ENCODE measurements at places on chromosomes 4 and X.

DNA sequence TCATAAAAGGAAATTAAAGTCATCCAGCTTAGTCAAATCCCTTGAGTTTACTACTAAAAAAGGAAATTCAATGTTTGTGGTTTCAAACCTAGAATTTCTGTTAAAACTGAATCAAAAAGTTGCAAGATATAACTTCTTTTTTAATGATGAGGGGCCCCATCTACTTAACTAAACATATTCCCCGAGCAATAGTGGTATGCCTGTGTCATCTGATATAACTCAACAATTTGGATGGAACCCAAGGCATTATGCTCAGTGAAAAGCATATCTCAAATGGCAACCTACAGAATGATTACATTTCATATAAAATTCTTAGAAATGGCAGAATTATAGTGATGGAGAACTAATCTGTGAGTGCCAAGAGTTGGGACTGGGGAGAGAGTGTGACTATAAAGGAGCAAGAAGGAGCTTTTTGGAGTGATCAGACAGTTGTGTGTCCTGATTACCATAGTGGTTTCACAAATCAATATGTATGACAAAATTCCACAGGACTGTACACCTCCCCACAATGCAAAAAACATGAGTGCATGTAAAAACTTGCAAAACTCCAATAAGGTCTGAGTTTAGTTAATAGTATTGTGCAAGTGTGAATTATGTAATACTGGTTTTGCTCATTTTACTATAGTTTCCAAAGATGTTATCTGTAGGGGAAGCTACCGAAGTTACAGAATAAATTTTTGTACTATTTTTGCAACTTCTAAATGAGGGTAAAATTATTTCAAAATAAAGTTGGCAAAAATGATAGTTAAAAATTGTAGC, 323.2 kb downstream of the ARHGAP24 start:
- no peak for DNase-seq

- no peak for DNase-seq
Measured at GRCh38 chr4:144181391-144181790, 40.9 kb upstream of the GYPA start.

DNA sequence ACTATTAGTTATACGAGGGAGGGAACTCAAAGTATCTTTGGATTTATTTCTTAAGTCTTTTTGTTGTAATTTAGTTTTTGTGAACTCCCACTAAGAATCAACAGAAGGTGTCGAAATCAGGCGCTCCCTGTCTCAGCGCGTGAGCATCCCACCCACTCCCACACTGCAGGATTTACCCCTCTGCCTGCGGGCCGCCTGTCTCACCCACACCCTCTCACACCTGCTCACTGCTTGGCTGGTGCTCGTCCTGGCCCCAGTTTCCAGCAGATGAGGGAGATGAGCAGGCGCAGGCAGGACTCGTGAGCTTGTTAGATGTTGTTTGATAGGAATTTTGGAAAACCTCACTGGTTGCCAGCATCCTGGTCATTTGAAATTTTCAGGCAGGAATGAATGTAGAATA, 20.8 kb upstream of the HGFAC start:
- DNase-seq, result no peak

GRCh38 chr4:164846566-164846965, 30.4 kb upstream of the APELA start:
- no peak for DNase-seq

- no peak for DNase-seq
Measured at GRCh38 chrX:20352504-20352903, 85.8 kb upstream of the RPS6KA3 start.

- DNase-seq, result no peak
Measured at GRCh38 chr4:41212616-41213203, 1.6 kb downstream of the APBB2 start.

DNA sequence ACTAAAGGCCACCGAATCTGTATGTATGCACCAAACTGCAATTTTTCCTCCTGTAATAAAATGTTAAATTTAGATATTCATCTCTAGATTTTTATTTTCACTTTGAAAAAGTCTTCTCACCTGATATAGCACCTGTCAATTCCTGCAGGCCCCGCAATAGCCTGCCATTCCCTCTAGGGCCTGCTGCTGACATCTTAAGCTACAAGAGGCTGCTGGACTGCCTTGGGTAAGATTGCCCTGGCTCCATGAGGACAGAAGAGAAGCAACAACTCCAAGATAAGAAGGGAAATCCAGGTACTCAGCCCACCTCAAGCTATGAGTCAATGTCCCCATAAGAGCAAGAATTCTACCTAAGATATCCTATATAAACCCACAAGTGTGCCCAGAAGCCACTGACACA, 230.2 kb upstream of the AGTR2 start:
- no peak for DNase-seq

DNA sequence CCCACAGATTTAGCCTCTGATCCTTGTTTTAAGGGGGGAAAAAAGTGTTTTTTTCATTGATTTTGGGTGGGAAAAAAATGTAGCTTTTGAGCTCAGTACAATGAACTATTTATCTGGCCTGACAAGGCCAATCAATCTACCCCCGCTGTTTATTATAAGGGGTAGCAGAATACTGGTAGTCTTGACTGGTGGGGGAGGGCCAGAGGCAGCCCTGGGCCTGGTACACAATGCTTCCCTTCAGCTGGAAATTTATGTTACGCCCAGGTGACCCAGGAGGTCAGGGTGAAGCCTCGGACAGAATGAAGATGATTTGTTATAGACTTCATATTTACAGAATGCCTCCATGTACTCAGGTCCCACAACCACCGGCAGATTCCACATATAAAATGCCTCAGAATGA, 143.2 kb downstream of the SH3KBP1 start:
- DNase-seq, result no peak

DNA sequence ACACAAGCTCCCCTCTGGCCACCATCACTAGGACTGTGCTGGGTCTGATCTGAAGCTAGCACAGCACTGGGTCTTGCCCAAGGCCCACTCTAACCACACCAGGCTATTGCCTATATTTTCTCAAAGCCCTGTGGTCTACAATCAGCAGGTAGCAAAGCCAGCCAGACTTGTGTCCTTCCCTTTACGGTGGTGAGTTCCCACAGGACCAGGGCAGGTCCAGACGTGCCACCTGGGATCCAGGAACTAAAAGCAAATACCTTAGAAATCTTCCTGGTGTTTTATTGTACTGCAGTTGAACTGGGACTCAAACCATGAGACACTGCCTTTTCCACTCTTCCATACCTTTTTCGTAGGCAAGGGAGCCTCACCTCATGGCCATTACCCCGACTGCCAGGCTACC, 9.0 kb upstream of the MAGEC2 start:
- no peak for DNase-seq

DNA sequence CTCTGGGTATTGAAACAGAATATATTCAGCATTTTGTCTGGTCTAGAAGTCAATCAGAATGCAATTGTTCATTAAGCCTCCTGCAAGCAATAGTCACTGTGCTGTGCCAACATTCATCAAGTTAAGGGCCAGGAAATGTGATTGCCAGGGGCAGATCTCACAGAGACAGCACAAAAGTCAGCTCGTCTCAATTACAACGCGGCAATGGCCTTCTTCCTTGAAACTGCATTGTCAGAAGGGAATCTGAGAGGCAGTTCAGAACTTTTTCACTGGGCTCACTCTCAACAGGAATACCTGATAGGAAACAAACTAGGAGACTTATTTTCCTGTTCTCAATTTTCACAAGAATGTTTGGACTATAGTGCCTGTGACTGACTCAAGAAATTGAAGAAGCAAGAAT, 131.1 kb upstream of the NR3C2 start:
- DNase-seq, result no peak

DNA sequence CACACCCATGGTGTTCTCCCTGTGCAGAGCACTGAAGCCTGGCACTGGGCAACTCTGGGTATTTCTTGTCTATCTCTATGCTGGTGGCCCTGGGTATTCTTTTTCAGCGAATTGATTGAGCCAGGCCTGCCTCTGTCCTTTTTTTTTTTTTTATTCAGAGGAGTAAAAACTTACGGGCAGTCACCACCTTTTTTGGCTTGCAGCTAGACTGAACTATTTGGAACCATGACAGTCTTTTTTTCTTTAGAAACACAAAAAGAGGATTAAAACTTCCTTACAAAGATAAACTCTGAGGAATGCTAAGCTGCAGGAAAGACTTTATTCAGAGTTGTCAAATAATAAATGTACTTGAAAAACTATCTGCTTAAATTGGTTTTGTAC, 119.2 kb upstream of the STIM2 start:
- no peak for DNase-seq

- DNase-seq, result no peak
Measured at GRCh38 chr4:3037957-3038461, 36.3 kb downstream of the HTT-AS start.

- DNase-seq, result no peak
Measured at GRCh38 chr4:608236-608635, 17.1 kb upstream of the PDE6B start.

DNA sequence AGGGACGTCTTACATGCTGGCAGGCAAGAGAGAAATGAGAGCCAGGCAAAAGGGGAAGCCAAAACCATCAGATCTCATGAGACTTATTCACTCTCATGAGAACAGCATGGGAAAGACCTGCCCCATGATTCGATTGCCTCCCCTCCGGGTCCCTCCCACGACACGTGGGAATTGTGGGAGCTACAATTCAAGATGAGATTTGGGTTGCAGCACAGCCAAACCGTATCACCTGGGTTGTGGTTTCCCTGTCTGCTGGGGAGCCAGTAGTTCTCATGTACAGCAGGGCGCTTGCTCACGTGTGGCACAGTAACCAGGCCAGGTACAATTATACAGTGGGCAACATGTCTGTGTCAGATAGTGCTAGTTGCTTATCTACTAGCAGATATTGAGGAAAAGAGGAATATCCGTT, 11.1 kb upstream of the RS1 start:
- no peak for DNase-seq

- DNase-seq, result no peak
Measured at GRCh38 chrX:41198410-41198809, 113.2 kb downstream of the USP9X start.

DNA sequence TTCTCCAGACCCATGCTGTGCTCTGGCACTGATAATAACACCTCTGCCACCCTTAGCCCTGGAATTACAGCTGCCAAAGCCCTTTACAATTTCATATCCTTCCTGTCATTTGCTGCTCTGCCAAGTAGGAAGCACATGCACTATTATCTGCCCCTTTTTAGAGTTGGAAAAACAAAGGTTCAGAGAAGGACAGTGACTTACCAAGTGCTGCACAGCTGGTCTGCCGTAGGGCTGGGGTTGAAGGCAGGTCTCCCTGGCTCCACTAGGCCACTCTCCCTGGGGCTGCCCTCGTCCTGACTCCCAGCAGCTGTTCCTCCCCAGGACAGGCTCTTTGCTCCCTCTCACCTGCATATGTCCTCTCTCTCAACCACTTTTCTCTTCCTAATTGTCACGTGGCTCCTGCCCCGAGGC, 73.4 kb downstream of the ANAPC4 start:
- DNase-seq, result no peak

- no peak for DNase-seq
Measured at GRCh38 chr4:164765833-164766232, 11.9 kb downstream of the SMIM31 start.

GRCh38 chr4:140704392-140704960, 51.7 kb downstream of the TBC1D9 start:
- DNase-seq, result no peak

GRCh38 chr4:41448934-41449333, 89.0 kb upstream of the LIMCH1 start:
- DNase-seq, result no peak

- DNase-seq, result no peak
Measured at GRCh38 chr4:61511716-61512488, 311.8 kb downstream of the ADGRL3 start.

DNA sequence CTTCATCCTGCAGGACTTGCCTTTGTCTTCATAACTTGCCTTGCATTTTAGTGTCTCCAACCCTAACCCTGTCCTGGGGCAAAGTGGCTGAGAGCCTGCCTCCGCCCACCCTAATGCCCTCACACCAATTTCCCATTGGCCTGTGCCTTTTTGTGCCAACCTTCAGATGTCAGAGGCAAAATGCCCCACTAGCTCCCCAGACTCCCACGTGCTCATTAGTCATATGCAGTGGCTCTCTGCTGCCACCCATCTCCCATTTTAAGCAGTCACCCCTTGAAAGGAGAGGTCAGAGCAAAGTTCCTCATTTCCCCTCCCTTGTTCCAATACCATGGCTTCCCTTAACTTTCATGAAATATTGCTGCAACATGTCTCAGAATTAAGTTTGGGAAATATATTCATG, 74.8 kb upstream of the PASD1 start:
- no peak for DNase-seq

DNA sequence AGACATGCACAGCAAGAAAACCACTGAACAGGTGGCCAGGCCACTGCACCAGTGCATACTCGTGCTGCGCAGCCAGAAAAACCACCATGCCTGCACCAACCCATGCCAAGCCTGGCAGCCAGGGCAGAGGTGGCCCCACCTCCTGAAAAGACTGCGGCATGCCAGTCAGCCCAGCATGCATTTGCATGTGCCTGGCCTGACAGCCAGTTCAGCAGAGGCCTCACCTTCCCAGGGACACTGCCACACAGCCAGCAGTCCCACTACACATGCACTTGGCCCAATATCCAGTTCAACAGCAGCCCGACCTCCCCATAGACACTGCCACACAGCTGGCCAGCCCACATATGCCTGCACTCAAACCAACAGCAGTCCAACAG, 43.5 kb upstream of the DDX60 start:
- no peak for DNase-seq

DNA sequence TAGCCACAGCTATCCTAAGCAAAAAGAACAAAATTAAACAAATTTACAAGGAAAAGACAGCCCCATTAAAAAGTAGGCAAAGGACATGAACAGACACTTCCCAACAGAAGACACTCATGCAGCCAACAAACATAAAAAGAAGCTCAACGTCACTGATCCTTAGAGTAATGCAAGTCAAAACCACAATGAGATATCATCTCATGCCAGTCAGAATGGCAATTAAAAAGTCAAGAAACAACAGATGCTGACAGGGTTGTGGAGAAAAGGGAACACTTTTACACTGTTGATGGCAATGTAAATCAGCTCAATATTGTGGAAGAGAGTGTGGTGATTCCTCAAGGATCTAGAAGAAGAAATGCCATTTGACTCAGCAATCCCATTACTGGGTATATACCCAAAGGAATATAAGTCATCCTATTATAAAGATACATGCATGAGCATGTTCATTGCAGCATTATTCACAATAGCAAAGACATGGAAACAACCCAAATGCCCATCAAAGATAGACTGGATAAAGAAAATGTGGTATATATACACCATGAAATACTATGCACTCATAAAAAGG, 163.0 kb upstream of the TET2 start:
- DNase-seq, result no peak

DNA sequence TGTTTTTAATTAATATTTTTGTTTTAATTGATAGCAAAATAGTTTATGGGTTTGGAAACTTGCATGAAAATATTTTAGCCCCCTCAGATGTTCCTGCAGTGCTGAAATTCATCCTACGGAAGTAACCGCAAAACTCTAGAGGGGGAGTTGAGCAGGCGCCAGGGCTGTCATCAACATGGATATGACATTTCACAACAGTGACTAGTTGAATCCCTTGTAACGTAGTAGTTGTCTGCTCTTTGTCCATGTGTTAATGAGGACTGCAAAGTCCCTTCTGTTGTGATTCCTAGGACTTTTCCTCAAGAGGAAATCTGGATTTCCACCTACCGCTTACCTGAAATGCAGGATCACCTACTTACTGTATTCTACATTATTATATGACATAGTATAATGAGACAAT, 40.4 kb downstream of the MAP7D3 start:
- no peak for DNase-seq

GRCh38 chr4:8642651-8643321, 50.2 kb downstream of the CPZ start:
- no peak for DNase-seq

- no peak for DNase-seq
Measured at GRCh38 chr4:16758255-16758654, 140.2 kb downstream of the LDB2 start.

GRCh38 chrX:109952050-109952449, 50.9 kb upstream of the TMEM164 start:
- no peak for DNase-seq
